ENCODE measurements at places on chromosomes 5 and 9.

- DNase-seq: no peak
These were observed 30.7 kb upstream of the IRX1 start for GRCh38 chr5:3564827-3565518.

DNA sequence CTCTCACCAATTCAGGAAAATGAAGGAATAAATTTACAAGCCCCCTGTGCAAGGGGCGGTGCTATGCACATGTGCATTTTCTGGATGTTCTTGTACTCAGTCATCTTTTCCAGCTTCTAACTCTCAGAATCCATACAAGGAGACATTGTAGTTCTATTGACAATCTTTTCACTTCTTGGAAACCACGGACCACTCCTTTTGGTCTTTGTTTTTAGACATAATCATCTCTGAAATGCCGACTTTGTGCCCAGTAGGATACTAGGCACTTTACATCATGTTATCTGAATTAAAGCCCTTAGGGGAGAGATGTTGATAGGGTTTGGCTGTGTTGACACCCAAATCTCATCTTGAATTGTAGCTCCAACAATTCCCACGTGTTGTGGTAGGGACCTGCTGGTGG lies 322.6 kb upstream of the WWC1 start:
- DNase-seq: no peak

GRCh38 chr5:78002690-78003089 lies 226.6 kb upstream of the TBCA start:
- DNase-seq: no peak

DNA sequence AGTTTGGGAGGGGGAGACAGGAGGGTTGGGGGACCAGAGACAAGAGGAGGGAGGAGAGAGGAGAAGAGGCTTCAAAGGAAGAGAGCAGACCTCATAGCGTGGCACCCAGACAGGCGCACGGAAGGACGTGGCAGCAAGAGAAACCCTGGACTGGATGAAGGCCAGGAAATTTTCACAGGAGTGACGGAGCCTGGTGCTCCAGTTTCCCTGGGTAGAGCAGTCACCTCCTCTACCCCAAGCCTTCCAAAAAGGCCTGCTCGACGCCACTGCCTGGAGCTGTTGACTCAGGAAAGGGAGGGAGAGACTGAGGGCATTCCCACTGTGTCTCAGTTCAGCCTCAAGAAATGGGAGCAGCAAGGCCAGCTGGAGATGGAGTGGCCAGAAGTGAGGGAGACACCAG lies 19.3 kb downstream of the AK8 start:
- DNase-seq: no peak

DNA sequence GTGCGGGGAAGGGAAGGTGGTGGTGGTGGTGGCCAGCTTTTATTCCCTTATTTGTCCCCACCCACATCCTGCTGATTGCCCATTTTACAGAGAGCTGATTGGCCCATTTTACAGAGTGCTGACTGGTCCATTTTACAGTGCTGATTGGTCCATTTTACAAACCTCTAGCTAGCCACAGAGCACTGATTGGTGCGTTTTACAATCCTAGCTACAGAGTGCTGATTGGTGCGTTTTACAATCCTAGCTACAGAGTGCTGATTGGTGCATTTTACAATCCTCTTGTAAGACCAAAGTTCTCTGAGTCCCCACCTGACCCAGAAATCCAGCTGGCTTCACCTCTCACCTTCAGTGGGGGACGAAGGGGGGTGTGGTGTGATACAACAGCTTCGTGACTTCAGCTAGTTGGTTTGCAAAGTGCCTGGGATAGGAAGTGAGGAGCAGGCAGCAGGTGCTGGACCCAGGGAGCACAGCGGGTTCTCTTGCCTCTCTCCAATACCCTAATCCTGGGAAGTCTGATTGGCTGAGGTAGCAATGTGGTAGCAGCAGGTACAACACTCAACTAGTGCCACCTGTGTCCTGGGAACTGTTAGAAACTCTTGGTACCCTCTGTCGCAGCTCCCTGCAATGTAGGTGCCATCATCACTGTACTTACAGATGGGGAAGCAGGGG lies 92.1 kb downstream of the BARX1 start:
- no peak for DNase-seq

DNA sequence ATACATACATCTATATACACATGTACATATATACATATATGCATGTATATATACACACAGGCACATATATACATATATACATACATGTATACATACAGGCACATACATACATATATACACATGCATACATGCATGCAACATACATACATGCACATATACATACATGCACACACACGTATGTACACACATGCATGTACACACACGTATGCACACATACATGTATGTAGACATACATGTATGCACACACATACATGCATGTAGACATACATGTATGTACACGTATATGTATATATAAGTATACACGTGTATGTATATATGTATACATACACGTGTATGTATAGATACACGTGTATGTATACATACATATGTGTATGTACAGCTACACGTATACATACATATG lies 617.0 kb downstream of the RAB3C start:
- no peak for DNase-seq

- DNase-seq: no peak
These were observed 6.4 kb upstream of the CARD9 start for GRCh38 chr9:136379891-136380290.

- no peak for DNase-seq
These were observed 124.4 kb downstream of the DCP2 start for GRCh38 chr5:113100981-113101380.

DNA sequence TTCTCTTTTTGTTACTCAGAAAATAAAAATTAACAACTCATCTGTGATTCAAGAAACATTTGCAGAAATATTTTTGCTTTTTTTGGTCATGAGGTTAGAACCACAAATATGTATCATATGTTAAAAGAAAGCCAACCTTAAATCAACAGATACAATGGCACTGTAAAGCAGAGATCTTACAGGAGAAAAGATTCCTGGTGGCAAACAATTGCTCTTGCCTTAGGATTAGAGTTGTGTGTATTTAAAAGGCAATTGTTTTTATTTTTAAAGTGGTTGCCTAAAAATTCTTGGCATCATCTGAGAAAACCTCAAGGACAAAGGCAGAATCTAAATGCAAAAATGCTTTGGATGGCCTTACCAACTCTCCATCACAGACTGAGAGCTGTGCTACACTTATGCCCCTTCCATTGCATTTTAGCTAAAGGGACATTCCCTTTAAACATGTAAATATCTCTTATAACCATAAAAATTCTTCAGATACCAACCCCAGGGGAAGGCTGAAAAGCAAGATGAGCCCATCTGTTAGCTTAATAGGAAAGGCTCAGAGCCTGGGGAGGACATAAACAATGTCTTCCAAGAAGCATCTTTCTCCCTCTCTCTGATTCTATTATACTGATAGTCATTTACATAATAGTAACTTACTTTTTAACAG lies 100.4 kb downstream of the FAM114A2 start:
- DNase-seq: no peak

DNA sequence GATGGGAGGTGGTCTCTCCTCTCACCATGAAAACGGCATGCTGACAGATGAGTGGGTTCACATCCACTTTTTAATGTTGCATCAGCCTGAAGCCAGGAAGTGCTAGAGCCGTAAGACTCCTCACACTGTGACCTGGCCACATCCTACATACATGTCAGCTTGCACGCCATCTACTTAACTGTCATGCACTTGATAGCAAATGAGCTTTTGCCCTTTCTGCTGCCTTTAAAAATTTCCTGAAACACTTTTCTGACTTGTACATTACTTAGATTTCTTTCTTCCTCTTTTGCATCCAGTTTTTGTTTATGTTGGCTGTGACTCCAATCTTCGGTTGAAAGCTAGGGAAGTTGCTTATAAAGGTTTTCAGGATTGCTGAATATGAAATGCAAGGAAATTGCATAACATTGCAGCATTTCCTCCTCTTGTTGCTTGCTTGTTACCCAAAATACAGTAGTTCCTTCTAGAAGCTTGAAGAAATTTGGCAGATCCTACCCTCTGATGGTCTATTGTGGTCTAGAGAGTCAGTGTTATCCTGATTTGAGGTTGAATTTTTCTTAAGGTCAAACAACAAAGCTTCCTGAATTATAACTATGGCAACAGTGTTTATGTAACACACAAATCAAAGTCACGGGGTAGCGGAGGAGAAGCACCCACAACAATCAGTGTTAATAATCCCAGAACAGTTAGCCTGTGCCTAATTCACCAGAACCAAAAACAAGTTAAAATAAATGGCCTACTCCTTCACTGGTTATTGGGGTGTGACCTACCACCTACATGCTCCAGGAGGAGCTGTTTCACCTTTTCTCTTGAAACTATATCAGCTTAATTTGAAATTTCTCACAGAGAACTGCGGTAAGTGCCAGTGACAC lies 232.5 kb downstream of the ARHGAP26 start:
- DNase-seq: no peak

GRCh38 chr9:87178302-87178701 lies 231.0 kb upstream of the GAS1 start:
- no peak for DNase-seq

GRCh38 chr5:73899055-73899454 lies 273.1 kb downstream of the ARHGEF28 start:
- DNase-seq: no peak

DNA sequence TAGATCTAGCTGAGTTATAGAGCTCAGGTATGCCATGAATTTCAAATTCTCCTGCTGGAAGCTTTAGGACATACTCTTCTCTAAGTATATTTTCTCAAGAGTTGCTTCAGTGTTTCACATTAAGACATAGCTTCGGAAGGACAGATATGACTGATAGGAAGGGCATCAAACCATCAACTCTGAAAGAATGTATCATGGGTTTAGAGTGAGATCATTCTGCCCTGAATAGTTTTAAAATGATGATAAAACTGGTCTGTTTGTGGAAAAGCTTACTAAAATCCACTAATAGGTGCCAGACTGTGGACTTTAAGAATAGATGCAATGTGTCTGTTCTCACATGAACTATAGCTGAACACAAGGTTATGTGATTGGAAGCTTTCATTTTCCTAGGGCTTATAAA lies 8.4 kb downstream of the SPEF2 start:
- no peak for DNase-seq

- no peak for DNase-seq
These were observed 566 bp upstream of the CEP78 start for GRCh38 chr9:78235256-78235761.

- no peak for DNase-seq
These were observed 1.3 kb upstream of the POU4F3 start for GRCh38 chr5:146337264-146337904.

- no peak for DNase-seq
These were observed 46.2 kb upstream of the ANKRD55 start for GRCh38 chr5:56279291-56279690.

- DNase-seq: no peak
These were observed 23.9 kb downstream of the FGF1 start for GRCh38 chr5:142661957-142662356.

- DNase-seq: no peak
These were observed 11.8 kb upstream of the ENTREP1 start for GRCh38 chr9:69313175-69313574.

DNA sequence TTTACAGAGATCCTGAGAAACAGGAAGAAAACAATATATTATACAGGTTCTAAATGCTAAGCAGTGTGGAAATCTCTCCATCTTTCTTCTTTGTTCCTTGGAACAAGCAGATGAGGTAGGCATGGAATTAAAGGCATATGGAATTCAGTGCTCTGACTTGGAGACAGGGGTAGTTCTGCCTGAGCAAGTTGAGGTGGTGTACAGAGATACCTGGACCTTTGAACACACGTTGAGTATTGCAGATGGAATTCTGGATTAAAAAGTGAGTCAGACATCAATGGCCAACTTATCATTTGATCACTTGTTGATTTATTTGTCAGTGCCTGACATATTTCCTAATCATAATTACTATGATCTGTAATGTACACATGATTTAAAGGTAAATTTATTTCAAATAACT lies 293.9 kb upstream of the IRX4 start:
- DNase-seq: no peak

GRCh38 chr5:1799110-1799601 lies 481 bp downstream of the MRPL36 start:
- DNase-seq: no peak

DNA sequence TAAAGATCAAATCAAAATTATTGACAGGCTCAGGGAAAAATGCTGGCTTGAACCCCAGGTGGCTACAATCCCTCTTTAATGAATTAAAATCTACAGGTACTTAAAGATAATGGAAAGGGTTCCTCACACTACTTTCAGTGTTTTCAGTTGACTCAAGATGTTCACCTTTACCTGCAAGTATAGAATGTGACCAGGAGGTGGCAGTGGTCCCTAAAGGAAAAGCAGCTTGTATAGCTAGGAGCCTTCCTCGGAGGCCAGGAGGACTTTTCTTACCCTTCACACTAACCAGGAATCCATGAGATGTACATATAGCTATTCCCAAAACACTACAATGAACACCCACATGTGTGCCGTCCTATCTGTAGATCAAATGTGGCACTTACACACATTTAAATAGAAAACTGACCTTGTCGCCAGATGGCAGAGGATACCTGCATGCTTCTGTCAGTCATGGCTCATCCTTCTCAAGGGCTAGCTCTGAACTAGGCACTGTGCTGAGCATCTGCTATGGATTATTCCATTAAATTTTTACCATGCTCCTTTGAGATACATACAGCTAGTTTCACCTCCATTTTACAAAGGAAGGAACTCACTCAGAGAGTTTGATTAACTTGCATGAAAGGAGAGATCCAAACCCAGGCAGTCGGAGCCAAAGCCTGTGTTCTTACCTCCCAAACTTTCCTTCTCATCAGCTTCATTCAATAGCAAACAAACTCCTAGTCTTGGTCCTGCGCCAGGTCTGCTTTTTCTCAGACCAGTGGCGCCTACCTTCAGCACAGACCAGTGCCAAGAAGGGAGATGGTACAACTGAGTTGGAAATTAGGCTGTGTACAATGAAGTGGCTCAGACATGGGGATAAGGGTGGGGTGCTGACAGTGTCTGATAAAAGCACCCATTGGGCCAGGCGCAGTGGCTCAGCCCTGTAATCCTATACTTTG lies 24.5 kb downstream of the C9orf152 start:
- DNase-seq: no peak

GRCh38 chr5:1502046-1502736 lies 21.6 kb downstream of the LPCAT1 start:
- DNase-seq: no peak

GRCh38 chr5:136052692-136053335 lies 24.0 kb downstream of the TGFBI start:
- no peak for DNase-seq

Measured in cortex of kidney (tissue), 1 donor.